ENCODE measurements at places on chromosomes 3 and 15.
A peak's percentile ranks its signal among the peaks of the same experiment; 100 is the strongest.

DNA sequence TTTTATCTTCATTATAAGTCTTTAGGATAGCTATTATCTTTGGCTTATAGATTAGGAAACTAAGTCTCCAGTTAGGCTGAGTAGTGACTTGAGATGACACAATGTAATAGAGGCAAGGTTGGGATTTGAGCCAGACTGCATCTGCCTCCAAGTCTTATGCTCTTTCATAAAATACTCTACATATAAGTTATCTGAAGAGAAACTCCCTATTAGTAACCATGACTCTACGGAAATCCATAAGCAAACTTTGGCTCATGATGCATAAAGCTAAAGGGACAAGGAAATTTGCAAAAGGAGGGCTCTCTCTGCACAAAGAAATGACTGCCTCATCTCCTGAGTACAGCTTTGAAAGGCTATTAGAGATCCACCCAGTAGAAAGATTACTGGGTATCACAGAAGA is 77.6 kb upstream of the FRMD4B start:
- no peak for DNase-seq

- no peak for DNase-seq
These were observed 120.3 kb downstream of the MYO9A start for GRCh38 chr15:71997691-71998090.

GRCh38 chr3:109597444-109597843 is 260.1 kb upstream of the DPPA4 start:
- no peak for DNase-seq

- DNase-seq: peak; percentile 16
These were observed 57.0 kb downstream of the ISL2 start for GRCh38 chr15:76393614-76394013.

DNA sequence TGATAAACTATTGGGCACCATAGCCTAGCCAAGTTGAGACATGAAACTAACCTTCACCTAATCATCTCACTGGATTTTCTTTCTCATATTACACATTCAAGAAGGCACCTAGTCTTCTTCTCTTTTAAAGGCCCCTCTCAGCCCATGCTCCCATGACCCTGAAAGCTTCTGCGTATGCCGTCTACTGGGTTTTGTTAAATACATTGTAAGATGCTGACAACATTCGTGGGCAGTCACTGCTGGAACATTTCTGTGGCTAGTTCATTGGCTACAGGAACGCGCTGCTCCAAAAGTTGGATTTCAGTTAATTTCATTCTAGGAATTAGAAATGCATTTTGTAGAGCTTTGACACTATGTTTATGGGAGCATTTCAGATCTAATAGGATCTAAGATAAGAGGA is 52.3 kb upstream of the CHD2 start:
- DNase-seq: no peak

Measured in IMR-90 (cell line).